ENCODE measurements at places on chromosomes 5 and 9. TPM values are rescaled to one million over a fixed set of nuclear protein-coding genes. Genes with fewer than 3 reads are reported as not detected.

Gene LAMC3
- not detected for total RNA-seq

Gene DCAF12
- total RNA-seq, result 14.9 TPM

Gene REEP2
- total RNA-seq, result 0.79 TPM

Gene ORM1
- 1.00 TPM for total RNA-seq

DNA sequence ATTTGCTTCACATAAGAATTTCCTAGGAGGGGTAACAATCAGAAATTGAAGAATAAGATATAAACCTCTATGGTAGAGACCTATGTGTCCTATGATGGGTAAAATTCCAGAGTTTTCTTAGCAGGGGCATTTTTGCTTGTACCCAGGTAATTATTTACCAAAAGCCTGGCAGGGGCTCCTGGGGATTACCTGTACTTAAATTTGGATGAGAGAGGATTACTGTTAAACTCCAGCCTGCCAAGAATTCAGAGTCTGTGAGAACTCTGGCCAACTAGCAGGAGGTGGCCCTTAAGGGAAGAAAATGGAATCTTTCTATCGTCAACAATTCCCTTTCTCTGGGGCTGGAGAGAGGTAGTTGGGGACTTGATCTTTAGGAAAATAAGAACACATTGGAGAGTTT is 460.4 kb downstream of the PDE4D start:
- no peak for DNase-seq

- peak; percentile 12 for DNase-seq
Measured at GRCh38 chr9:138073808-138074207, 196.2 kb downstream of the CACNA1B start.

GRCh38 chr9:90795084-90795483 is 6.5 kb upstream of the SYK start:
- no peak for DNase-seq

DNA sequence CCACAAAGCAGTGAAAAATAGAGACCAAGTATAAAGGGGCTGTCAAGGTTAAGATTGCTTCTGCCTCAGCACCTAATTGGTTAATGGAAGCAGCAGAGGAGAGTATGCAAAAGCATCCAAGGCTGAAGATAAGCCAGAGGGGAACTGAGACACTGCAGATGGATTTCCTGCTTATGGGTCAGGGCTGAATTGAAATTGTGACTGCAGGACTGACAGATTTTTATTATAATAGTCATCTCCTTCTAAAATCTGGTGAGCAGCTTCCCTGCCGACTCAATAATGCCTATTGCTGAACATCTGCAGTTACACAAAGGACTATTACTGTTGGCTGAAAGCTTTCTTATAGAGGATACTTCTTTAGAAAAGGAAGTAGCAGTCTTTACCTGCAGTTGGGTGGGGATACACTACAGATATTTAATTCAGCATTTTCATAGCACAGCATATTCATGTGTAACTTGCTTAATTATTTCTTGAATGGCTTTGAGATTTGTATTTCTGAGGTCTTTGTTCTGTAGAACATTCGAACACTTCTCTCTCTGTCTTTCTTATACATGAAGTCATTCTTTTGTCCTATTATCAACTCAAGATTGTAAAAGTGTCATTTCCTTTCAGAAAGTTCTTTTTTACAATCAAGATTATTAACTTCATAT is 363.0 kb upstream of the RIOK2 start:
- DNase-seq, result no peak

DNA sequence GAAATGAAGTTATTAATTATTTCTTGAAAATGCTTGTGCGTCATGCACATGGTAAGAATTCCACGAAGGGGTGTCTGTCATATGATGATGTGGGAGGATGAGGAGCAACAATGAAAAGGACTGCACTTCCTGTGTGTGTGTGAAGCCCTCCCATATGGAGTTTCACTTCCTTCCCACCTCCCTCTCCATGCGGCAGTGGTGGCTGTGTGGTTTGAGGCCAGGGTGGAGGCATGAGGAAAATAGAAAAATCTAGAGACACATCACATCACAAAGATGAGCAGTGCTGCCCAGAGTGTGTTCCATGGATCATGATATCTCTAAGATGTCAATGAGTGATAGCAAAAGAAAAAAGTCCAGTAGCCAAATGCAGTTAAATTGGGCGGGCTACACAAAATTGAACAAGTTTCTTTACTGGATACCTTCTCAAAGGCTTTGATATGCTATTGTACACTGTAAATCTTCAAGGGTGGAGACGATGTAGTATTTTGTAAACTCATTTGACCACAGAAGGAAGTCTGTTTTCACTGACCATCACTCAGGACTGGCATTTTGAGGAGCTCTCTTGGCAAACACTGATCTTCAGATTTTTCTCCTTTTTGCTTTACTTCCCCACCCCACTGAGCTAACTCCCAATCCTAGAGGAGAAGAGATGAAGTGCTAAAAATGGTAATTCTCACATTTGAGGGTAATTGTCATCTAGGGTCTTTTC is 55.7 kb upstream of the EQTN start:
- DNase-seq, result no peak

DNA sequence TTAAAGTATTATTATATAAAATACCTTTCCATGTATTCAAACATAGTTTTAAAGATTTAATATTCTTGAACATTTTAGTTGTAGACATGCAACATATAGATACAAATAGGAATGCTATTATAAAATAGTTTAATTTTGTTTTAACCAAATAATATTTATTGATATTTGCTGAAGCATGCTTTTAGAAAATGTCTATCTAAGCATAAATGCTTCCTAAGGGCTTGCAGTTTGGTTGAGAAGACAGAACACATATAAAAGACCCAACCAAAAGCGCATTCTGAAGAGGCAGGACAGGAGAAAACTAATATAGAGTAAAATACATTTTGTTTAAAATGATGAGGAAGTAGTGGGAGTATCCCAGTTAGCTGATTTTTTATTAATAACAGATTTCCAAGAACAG is 181.5 kb upstream of the ISL1 start:
- no peak for DNase-seq

- no peak for DNase-seq
Measured at GRCh38 chr9:87428659-87429058, 69.0 kb upstream of the DAPK1 start.

DNA sequence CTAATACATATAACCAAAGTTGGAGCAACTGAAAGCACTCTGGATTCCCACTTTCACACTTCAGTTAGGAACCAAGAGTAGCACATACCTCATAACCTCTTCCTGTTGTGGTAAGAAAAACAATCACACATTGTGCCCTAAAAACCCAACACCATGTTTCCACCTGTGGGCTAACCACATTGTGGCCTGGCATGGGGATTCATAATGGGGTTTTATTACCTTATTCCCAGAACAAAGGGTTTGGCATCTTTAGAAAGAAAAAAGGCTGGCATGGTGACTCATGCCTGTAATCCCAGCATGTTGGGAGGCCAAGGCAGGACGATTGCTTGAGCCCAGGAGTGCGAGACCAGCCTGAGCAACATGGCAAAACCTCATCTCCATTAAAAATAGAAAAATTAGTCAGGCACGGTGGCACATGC is 60.6 kb downstream of the HSD17B3 start:
- peak; percentile 61 for DNase-seq

Data from natural killer cell (primary cell).